Activated CD8-positive, alpha-beta memory T cell treated with anti-CD3 and anti-CD28 coated beads, Interleukin-2, amount 50 U/mL, for 48 hours (primary cell): ENCODE measurements at places on chromosomes 1 and 21.

GRCh38 chr1:5265438-5266075 is 611.1 kb downstream of the AJAP1 start:
- DNase-seq: no peak

DNA sequence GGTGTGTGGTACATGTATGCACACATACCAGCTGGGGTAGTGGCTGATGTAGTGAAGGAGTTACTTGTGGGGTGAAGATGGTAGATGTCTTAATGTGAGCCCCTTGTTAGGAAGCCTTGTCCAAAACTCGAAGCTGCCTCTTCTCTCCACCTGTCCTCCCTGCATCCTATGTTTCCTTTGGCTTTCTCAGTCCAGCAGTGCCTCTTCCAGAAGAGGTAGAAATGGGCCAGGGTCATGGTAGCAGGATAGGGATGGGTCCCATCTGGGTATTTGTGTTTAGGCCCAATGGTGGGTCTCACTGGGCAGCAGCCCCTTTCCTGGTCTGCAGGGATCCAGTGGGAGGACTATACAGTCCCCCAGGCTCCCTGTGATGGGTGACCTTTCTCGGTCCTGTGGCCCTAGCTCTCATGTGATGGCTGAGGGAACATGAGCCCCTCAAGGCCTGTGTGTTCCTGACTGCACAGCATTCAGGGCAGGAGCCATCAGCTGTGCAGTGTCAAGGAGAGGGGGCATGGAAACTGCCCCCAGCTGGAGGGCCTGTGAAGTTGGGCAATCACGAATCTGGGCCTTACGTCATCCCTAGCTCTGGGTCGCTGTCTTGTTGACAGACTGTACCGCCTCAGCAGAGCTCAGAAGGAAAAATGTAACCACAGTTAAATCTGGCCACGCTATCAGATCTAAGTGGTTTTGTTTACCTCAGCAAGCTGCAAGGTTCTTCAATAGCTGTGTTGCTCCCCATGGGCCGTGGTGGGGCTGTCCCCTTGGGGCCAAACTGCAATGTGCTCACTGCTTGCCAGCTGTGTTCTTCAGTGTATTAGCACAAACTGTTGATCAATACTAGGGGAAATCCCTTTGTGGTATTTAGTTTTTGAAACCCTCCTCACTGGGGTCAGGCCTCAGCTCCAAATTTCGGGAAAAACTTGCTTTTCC is 82.7 kb downstream of the NOS1AP start:
- no peak for DNase-seq

GRCh38 chr1:96565546-96565945 is 156.0 kb upstream of the PTBP2 start:
- DNase-seq: no peak

GRCh38 chr21:15164678-15165303 is 100.0 kb upstream of the NRIP1 start:
- no peak for DNase-seq

DNA sequence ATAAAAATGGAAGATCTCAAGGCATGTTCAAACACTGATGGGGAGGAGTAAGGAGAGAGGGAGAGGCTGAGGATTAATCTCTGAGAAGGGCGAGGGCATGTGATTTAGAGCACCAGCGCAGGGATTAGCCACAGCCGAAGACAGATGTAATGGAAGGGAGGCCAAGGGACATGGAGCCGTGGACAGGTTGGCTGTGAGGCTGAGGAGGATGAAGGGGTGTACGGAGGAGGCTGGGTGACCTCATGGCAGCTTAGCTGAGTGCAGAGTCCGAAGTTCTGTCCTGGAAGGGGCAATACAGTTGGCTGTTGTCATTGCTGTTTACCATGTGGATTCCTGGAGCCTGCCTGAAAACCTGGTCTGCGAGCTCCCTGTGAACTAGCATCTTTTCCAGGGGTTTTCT is 342.8 kb downstream of the RPS6KC1 start:
- DNase-seq: no peak

DNA sequence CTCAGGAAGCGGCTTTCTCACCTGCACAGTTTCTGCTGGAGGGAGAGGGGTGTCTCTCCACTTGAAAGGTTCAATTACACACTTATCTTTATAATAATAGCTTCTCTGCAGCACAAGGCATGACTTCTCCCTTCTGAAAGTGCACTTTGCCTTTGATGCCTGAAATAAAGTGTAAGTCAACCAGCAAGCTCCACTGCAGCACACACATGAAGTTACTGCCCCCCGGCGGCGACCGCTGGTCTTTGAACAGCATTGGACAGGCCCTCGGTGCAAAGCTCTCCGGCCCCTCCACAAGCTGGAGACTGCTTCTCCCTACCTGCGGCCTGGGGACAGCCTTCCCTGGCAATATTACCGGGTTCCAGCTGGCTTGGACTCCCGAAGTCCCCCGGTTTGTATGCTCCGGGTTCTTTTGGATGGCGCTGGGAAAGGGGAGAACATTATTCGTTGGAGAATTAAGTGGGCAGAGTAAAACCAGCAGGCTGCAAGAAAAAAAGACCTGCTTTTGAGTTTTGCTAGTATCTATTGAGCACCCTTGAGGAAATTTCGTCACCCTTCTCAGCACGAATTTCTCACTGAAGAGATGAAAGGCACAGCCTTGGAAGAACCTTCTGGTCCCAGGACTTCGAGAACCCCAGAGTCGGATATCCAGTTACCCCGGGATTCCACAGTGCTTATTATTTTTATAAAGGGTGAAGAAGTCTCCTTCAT is 11.8 kb downstream of the RCAN1 start:
- DNase-seq: peak; percentile 83

- no peak for DNase-seq
Measured at GRCh38 chr1:237040823-237041222, 1.2 kb upstream of the RYR2 start.

DNA sequence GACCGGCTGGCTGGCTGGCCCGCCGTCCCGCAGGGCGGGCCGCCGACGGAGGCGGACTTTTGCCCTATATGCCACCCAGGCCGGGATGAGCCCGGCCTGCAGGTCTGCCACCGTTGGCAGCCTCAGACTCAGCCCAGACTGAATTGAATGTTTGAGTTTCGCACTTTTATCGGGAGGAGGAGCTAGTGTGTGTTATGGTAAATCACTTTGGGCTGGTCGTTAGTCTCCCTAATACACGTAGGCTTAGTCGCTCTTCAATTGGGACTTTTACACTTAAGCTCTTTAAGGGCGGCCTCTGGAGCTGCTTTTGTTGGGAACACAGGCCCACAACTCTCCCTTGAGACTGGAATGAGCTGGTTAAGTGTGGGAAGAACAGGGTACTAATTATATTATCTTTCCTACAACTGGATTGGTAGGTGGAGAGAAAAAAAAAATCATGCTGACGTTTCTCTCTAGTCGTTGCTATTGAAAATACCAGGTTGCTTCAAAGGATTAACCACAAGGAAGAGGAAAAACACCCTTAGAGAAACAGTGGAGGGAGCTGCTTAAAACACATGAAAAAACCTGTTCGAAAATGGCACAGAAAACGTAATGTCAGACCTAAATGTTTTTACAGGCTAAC is 1.4 kb upstream of the IRF2BP2 start:
- no peak for DNase-seq

DNA sequence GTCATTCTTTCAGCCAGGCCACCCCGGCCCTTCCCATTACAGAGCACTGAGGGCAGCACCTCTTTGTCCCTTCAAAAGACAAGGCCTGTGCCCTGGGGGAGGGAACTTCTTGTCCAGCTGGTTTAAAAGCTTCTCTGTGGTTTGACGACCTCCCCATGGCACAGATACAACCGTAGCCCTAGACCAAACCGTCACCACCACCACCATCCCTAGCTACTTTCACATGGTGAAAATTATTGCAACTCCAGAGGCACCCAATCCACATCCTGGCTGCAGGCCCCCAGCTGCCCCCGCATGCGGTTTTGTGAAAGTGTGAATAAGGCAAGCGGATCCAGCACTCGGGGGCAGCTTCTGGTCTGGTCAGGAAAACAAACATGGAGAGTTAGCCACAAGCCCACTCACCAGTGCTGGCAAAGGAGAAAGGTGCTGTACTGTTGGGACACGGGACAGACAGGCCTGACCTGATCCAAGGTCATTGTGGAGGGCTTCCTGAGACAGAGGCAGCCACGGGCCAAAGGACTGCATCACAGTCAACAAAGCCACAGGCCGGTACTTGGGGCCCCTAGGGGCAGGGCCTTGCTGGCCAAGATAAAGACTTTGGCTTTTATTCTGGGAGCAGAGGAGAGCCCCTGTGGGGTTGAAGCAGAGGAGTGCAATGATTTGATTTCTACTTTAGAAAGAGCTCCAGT is 31.2 kb downstream of the CDCA8 start:
- DNase-seq: no peak

DNA sequence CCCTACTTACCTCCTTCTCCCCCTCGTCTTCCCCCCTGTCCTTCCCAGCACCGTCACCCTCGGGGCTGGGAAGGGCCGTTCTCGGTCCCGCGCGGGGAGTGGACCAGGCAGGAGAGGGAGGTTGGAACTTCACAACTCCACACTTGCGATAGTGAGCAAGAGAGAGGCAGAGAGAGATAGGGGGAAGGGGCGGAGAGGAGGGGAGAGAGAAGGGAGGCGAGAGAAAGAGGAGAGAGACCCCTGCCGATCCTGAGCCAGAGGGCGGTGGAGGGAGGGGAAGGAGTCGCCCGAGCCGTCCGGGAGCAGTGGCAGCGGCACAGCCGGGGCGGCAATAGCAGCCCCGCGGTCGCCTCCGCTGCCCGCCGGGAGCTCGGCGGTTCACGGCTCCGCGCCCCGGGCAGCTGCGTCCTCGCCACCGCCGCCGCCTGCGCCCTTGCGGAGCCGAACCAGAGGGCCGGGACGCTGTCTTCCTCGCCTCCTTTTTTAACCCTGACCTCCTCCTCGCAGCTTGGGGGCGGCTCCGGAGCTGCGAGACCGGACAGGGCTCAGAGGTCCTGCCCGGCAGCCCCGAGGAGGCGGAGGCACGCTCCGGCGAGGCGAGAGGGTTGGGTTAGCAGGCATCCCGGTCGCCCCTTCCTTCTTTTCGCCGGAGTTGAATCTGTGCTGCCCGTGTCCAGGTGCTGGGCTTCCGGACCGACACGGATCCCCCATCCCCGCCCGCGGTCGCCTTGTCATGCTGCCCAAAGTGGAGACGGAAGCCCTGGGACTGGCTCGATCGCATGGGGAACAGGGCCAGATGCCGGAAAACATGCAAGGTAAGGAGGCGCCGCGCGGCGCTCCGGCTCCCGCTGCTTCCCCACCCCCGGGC is 11.7 kb downstream of the NR5A2 start:
- DNase-seq: peak; percentile 61

DNA sequence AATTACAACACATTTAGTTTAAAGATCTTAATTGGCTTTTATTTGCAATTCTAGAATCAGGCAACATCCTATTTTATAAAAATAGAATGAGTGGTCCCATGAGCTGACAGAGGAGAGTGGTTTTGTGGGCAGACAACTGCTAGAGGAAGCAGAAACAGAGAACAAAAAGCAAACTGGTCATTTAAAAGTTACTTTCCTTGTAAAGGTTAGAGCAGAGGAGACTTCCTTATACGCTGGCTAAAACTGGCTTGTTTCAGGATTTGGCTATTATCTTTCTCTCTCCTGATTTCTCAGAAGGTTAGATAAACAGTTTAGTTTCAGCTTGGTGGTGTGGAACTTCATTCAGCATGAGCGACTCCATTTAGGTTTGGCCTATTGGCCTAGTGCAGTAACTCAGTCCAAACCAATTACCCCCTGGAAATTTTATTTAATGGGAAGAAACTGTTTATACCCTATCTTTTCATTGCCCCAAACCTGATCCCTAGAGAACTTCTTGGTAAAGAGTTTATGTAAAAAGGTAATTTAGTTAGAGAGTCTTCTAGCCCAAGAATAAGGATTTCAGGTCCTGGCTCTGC is 32.2 kb upstream of the IL20 start:
- DNase-seq: no peak

DNA sequence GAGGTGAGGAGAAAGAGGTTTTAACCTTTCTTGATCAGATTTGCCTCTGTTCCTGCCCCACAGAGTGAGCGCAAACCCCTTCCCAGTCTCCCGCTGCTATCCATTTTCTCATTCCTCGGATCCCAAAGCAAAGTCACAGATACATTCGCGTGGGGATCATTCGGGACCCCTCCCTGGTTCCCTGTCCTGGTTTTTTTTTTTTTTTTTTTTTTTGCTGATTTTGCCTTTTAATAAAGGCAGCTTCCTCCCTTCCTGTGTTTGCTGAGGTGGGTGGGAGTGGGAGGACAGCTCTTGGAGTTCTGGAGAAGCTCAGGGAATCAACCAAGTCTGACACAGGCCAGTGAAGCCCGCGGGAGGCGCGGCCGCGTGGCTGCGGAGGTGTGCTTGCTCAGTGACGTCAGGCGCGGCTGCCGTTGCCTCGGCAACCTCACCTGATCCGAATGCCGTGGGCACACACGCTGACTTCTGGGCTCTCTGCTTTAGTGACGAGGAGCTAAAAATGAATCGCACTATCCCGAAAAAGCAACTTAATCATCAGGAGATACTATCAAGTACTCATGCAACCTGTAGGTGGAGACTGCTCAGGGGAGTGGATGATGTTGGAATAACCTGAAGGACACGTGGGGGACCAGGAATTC is 106.4 kb downstream of the TBX19 start:
- peak; percentile 87 for DNase-seq

GRCh38 chr1:223551610-223552009 is 113.9 kb downstream of the CAPN8 start:
- DNase-seq: no peak

- DNase-seq: no peak
Measured at GRCh38 chr21:43639470-43640353, 19.6 kb downstream of the HSF2BP start.

DNA sequence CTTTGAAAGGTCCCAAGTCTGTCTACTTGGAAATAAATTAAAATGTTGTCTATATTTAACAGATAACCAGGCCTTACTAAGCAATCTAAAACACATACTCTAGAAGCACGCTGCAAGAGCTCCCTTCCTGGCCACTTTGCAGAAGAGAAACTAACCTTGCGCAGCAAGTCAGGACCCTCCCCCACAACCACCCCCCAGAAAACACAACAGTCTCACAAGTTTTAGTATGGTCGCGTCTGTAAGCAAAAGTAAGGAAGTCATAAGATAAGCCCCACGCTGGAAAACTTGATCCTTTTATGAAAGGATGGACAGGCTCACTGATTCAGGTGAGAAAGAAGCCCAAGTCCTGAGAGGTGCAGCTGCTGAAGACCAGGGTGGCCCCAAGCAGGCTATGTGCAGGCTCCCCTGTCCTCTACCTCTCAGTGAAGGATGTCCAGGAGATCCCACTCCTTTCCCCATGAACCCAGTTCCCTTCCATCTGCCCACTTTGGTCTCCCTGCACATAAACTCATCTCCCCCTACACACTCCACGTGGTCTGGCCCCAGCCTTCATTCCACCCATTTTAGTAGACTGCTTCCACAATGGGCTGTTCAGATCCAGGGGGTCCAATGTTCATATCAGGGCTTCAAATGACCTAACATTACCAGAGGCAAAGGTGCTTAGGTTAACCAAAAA is 23.8 kb downstream of the HIVEP3 start:
- no peak for DNase-seq

GRCh38 chr1:119225831-119226230 is 85.4 kb upstream of the WARS2 start:
- no peak for DNase-seq

GRCh38 chr1:241034203-241034936 is 322.6 kb downstream of the RGS7 start:
- DNase-seq: no peak

GRCh38 chr1:15994590-15995351 is 9.3 kb upstream of the SRARP start:
- peak; percentile 73 for DNase-seq

GRCh38 chr1:6485168-6486101 is 6.0 kb downstream of the PLEKHG5 start:
- no peak for DNase-seq

- peak; percentile 12 for DNase-seq
Measured at GRCh38 chr1:30318413-30318812, 405.0 kb downstream of the MATN1 start.
